Kidney epithelial cell (primary cell): ENCODE measurements at places on chromosomes 13 and 19.
A peak's percentile ranks its signal among the peaks of the same experiment; 100 is the strongest.

DNA sequence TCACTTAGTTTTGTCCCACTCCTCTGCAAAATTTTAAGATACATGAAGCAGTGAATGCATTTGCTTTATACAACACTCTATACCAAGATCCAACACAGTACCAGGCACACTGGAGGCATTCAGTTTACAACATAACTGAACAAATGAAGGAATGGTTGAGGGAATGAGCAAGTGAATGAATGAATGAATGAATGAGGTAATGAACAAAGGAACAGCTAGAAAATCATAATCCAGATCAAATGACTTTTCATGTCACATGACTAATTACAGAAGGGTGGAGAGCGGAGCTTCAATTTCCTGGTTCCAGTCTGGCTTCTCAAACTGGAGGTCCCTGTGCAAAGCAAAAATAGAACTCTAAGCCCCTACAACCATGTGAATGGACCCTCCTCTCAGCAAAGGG lies 16.7 kb downstream of the TBC1D4 start:
- DNase-seq, result no peak

GRCh38 chr13:42533336-42533591 lies 40.7 kb upstream of the TNFSF11 start:
- no peak for DNase-seq

GRCh38 chr13:84684804-84685203 lies 802.5 kb upstream of the SLITRK1 start:
- no peak for DNase-seq

- DNase-seq, result no peak
These were observed 6.5 kb downstream of the KCTD4 start for GRCh38 chr13:45194081-45194939.

- DNase-seq, result no peak
These were observed 3.1 kb upstream of the OLFM2 start for GRCh38 chr19:9939301-9939913.

- peak; percentile 29 for DNase-seq
These were observed 115.6 kb downstream of the RAB20 start for GRCh38 chr13:110445722-110446574.

GRCh38 chr13:77176350-77176749 lies 149.4 kb upstream of the FBXL3 start:
- DNase-seq, result peak; percentile 9

GRCh38 chr19:19514881-19515641 lies at the start of gene TSSK6:
Gene TSSK6 (minus strand): TSS chr19:19515548. CDS start chr19:19515427, 121 bp downstream.
- DNase-seq, result no peak

DNA sequence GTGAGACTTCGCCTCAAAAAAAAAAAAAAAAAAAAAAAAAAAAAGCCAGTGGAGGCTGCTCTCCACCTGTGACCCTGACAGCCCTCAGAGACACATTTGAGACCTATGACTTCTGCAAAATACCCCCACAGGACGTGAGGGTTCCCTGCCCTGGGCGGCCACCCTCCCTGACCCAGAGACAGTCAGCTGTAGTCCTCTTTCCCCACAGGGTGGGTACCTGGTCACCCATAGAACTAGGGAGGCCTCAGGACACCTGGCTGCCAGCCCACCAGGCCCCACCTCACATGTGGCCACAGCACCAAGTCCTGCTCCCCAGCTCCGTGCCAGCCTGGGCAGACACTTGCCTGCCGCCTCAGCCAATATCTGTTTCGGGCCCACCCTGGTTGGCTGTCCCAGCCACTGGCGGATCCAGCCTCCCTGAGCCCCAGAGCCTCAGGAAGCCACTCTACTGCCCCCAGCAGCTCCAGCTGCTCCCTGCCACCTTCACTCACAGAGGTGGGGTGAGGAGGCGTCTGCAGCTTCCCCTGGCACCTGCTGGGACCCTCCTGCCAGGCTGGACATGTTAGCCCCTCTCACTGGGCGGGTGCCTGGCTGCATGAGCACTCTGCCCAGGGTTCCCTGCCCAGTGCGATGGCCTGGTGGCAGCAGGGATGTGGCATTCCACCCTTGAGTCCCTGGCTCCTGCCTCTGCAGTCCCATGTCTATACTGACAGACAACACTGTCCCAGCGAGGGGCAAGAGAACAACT lies 6.9 kb downstream of the MKNK2 start:
- no peak for DNase-seq

- no peak for DNase-seq
These were observed 713 bp downstream of the KRI1 start for GRCh38 chr19:10565028-10565566.

- DNase-seq, result peak; percentile 39
These were observed 77.8 kb downstream of the TUBGCP3 start for GRCh38 chr13:112510002-112510780.

DNA sequence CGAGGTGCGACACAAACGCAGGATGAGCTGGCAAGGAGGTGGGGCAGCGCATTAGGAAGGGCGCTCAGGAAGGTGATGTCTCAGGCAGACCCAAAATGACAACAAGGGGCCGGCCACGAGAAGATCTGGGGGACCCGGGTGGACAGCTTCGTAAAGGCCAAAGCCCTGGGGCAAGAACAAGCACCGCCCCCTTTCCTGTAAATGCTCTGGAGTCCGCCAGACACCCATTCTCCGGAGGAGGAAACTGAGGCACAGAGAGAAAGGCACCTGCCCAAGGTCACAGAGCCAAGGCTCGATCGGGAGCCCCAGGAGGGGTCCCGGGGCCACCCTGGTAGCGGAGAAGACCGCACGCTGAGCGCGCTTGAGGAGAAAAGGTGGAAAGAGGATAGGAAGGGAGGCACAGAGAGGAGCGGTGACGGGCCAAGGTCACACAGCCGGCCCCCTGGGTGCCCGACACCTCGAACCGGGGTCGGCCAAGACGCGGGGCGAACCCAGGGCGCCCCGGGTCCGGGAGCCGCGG lies 571 bp downstream of the SAFB2 start:
- DNase-seq, result no peak

DNA sequence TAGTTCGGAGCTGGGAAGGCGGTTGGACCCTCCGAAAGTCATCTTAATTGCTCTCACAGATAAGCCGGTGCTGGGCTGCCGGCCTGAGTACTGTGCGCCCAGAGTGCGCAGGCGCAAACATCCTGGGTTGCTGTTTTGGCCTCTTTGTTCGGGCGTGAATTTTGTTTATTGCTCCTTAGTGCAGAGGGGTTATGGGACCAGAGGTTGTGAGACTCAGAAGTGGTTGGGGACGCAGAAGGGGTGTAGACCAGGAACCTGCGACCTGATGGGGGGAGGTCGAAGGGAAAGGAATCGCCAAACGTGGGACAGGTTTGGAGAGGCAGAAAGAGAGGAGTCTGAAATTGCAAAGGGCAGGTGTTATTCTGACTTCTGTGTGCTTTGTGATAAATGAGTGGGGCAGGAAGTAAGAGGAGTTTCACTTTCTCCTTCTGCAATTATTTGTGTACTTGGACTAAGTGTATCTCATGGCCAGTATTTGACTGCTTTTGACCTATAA lies 607 bp upstream of the ZNF566 start:
- peak; percentile 64 for DNase-seq

DNA sequence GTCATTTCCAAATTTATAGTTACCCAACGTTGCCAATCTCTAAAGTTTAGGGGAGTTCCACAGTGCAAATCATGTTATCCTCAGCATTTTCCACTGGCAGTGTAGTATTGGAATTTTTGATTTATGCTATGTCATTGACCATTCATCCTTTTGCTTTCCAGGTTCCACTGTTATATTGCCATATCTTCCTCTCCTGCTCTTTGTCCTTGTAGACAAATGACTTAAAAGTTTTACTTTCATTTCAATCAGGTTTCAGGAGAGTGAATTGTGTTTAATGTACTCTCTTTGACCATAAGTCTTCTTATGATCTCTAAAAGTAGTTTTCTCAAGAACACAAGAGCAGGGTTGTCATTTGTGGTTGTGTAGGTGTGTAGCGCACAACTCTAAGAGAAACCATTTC lies 274.6 kb downstream of the COG6 start:
- DNase-seq, result no peak

DNA sequence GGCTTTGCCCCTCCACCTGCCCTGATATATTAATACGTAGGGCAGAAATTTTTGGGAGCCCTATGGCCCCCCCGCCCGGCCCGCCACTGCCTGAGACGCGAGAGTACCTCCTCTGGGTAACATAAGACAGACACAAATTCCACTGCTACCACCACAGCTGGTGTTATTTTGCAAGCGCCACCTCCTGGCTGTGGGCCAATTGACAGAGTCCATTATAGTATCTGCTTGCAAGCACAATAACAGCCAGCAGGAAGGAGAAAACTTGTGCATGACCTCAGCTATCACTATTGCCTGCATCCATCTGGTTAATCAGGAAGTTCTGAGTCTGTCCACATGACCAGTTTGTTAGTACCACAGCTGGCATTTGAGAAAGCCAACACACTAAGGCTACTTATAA lies 25.3 kb upstream of the OR10H2 start:
- no peak for DNase-seq

DNA sequence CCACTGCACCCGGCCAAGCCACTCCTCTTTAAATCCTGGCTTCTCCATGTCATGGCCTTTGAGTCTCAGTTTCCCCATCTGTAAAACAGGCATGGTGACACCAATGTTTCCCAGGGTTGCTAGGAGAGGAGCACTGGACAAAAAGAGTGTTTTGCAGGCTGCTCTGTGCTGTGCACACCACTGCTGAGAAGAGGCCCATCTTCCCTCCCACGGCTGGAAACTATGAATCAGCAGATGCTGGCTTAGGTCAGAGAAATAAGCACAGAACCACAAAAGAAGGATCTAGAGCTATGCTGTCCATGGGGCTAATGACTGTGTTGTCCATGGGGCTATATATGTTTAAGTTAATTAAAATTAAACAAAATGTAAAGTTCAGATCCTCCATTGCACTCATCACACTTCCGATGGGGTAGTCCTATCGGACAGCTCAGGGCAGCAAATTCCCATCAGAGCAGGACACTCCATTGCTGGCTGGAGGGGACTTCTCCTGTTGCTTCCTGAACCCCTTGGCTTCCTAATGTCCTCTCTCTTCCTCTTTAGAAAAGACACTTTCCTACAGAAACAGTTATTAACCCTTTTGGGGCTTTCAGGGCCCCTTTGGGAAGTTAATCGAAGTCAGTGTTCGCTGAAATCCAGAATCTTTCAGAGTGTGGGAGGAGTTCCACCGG lies 37.1 kb downstream of the TSHZ3 start:
- DNase-seq, result no peak

- DNase-seq, result no peak
These were observed 32.8 kb upstream of the AKAP11 start for GRCh38 chr13:42239161-42239560.

- no peak for DNase-seq
These were observed 251.7 kb upstream of the ARGLU1 start for GRCh38 chr13:106819413-106820180.

- DNase-seq, result no peak
These were observed 47.8 kb downstream of the UBL3 start for GRCh38 chr13:29802621-29803020.

- no peak for DNase-seq
These were observed 1.4 kb downstream of the UBA2 start for GRCh38 chr19:34429553-34429952.

GRCh38 chr13:30904043-30904442 lies 2.0 kb upstream of the MEDAG start:
- DNase-seq, result no peak

DNA sequence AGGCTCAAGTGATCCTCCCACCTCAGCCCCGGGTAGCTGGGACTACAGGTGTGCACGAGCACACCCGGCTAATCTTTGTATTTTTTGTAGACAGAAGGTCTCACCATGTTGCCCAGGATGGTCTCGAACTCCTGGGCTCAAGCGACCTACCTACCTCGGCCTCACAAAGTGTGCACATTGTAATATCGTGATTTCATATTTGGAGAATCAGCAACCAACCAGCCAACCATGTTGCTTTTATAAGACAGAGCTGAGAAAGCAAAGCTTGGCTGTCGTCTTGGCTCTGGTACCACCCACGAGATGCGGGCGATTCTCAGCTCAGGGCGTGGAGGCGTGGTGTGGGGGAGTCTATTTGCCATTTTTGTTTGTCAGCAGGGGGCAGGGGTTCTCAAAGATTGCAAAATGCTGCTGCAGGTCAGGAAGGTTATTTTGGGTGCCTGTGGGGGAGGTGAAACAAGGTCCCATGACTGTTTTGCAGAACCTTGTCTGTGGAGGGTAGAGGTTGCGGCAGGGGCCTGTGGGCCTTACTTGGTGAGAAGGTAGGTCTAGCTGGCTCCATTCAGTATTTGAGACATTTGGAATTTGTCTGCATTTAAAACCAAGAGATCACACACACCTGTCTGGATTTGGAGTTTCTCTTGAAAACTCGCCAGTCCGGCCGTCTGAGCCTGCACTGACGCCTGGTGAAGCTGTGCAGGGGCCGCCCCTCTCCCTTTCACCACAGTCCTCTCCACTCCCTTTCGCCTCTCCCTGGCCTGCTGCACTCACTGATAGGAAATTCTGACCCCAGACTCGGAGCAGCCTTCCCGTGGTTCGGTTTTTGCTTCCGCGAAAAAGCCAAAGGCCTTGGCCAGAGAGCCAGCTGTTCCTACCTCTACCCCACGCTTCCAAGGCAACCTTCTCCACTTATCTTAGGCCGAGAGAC lies 15.4 kb downstream of the TNFAIP8L1 start:
- no peak for DNase-seq

DNA sequence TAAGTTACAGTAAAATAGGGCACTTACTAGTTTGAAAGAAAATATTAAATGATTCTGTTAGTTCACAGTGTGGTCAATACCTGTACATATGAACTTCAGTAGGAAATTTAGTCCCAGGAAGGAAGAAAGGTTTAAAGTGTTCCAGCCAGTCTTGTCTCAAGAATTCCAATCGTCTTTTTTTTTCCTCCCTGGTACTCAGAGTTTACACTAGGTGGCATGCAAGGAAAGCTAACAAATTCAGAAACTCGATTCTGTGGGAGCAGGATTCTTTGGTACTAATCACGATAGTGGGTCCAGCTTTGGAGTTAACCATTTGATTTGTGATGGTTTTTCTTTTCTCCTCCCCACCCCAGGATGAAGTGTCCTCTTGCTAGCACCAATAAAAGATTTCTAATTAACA lies 43.6 kb downstream of the POLR1D start:
- DNase-seq, result no peak

DNA sequence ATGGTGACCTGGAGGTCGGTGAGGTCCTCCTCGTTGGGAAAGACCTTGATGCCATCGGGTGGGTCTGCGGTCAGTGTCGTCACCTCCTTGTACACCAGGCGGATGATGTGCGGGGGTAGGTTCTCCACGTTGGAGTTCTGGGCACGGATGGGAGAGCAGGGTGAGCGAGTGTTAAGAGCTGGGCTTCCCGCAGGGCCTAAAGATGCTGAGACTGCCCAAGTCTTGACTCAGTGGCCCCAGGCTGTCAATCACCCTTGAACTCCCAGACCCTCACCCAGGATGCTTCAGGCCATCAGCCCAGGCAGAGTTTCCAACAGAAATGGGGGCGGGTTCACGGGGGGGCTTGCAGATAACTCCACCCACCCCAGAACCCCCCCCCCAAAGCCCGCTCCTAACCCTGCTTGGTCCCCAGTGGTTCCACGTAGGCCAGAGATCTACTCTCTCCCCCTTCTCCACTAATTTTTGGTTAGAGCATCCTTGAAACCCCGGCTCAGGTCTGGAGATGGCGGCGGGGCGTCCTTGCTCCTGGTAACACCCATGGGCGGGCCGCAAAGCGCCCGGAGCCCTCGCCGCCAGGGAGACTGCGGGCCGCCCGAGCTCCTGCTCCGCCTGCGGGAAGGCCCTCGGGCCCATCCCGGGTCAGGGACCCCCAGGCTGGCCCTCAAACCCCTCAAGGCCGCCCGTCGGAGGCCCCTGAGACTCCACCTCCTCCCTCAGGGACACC lies 600 bp downstream of the UBE2S start:
- DNase-seq, result no peak

- DNase-seq, result no peak
These were observed 13.9 kb downstream of the RABAC1 start for GRCh38 chr19:41945135-41945766.
